ENCODE measurements at places on chromosomes 6 and 20.

GRCh38 chr6:40718401-40718800 lies 131.2 kb upstream of the LRFN2 start:
- no peak for DNase-seq

GRCh38 chr6:120274547-120274946 lies 925.0 kb upstream of the MAN1A1 start:
- no peak for DNase-seq

DNA sequence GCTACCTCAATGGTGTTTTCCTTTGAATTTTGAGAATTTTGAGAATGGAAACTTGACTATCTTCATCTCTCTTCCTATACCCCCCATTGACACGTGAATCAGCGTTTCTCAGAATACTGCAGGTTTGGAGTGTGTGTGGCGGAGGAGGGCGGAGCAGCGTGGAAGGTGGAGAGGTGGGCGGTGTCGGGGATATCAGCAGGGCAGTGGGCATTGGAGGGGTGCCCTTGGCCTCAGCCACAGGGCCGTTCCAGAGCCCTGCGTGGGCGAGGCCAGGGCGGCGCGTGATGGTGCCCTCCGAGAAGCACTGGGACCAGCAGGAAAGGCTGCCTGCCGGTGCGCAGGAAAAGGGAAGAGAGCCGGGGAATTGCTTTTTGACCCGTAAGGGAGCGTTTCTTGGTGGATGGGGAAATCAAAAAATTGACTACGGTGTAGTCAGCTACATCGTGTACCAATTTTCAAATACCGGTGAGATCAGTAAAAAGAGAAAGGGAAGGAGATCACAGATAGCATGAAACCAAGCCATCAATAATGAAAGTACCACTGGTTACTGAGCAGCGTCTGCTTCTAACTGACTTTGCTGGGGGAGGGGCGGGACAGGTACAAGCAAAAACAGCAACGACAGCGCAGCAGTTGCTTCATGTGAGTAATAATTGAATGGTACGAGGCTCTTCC lies 82.7 kb upstream of the DUSP22 start:
- no peak for DNase-seq

DNA sequence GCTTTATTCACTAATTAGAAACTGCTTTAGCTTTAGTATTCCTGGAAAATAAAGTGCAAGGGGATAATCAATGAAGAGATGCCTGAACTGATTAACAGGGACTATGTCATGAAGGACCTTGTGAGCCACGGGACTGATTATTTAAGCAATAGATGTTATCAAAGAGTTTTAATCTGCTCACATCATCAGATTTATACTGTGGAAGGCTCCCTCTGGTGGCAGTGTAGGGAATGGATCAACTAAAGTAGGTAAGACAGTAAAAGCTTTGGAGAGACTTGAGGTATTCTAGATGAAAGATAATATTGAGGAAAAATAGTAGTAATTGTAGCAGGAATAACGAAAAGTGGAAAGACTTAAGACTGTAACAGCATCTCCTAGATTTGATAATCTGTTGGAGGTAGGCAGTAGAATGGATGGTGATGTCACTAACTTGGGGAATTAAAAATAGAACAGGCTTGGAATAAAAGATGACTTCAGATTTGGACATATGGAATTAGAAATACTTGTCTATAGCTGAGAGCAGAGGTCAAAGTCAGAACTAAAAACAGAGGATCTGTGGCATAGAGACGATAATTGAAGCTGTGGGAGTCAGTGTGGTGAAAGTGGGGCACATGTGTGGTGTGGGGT lies 80.3 kb upstream of the HTR1E start:
- DNase-seq = no peak

DNA sequence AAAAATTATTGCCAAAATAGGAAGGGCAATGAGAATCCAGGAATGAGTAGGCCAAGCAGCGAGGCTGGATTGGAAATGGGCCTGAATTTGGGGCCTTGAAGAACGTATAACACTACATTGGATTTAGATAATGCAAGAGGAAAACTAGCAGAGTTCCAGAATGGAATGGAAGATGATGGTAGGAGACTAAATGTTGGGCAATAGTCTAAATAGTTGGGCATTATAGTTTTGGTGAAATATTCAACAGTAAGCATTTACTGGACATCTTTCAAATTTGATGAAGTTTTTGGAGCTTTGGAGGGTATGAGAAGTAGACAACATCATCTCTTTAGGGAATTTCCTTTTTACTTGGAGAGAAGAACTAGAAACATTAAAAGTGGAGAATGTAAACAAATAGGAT lies 3.4 kb upstream of the JARID2 start:
- DNase-seq = no peak

GRCh38 chr6:67916399-67916798 lies 718.7 kb upstream of the ADGRB3 start:
- no peak for DNase-seq

DNA sequence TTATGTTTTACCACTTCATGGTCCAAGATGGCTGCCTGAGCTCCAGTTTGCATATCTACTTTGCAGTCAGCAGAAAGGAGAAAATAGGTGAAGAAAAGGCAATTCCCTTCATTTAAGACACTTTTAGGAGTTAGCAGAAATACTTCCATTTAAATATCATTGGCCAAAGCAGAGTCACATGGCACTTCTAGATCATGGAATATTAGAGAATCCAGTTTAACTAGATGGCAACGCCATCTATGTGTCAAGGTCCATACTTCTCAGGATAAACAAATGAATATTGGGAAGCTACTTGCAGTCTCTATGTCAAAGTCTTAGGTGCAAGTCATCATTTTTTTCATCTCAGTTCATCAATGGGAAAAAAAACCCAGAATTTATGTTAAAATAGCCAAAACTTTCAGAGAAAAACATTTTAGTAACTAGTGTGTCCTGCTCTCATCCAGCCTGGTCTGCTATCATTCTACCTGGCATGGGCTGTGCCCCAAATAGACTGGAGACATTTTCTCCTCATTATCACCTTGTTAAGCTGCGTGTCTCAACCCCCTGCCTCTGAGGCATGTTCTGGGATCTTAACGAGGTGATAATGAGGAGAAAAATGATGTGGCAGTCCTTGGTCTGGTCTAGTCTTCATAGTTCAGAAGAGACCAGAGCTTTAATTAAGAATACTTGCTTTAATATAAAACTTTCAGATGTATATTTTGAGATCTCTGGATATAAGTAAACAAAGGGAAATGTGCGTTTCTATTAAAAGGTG lies 227.3 kb downstream of the TBX18 start:
- DNase-seq = no peak

GRCh38 chr6:49557177-49557576 lies 6.7 kb downstream of the C6orf141 start:
- no peak for DNase-seq

DNA sequence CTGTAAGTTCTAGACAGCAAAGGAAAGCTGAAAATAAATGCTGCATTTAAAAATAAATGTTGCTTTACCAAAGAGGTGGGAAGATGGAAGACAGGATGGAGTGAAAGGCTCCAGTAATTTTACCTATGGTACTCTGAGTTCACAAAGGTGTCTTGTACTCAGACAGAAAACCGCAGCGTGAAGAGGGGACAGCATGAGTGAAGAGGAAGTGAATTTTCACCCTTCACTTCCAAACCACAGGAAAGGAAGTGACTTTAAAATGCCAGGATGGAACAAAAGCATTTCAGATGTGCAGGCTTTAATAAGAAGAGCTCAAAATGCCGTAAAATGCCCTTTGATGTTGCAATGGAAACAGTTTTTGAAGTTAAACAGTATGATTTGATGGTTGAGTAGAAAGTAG lies 91.2 kb upstream of the TINAG start:
- DNase-seq = no peak

All from activated CD8-positive, alpha-beta memory T cell treated with anti-CD3 and anti-CD28 coated beads for 1 hour (primary cell).